T-helper 2 cell (primary cell): ENCODE measurements at places on chromosomes 6 and 20.
A peak's percentile ranks its signal among the peaks of the same experiment; 100 is the strongest.

- DNase-seq, result no peak
Observed at GRCh38 chr6:32371803-32372202, at the start of gene TSBP1. Gene TSBP1, minus strand, starts transcription at chr6:32371903. Its CDS starts 197 bp downstream, at chr6:32371706.

- DNase-seq, result no peak
Observed at GRCh38 chr6:129444683-129445082, 265.3 kb downstream of the ARHGAP18 start.

DNA sequence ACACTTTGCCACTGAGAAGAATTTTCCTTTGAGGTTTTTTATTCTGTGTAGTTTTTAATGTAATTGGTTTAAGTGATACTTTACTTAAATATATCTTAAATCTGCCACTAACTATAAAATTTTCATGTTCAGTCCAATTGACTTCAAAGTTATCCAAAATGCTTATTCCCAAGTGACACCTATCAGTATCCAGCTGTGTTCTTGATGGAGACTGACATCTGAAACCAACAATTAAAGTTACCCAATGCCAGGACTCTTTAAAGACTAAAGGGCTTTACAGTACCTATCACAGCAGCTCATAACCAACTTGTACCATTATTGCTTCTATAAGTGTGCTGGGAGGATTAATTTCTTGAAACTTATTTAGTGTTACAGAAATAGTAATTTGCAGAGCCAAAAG is 13.8 kb upstream of the EYA4 start:
- no peak for DNase-seq

- DNase-seq, result no peak
Observed at GRCh38 chr6:110033101-110033500, 55.0 kb downstream of the GPR6 start.

DNA sequence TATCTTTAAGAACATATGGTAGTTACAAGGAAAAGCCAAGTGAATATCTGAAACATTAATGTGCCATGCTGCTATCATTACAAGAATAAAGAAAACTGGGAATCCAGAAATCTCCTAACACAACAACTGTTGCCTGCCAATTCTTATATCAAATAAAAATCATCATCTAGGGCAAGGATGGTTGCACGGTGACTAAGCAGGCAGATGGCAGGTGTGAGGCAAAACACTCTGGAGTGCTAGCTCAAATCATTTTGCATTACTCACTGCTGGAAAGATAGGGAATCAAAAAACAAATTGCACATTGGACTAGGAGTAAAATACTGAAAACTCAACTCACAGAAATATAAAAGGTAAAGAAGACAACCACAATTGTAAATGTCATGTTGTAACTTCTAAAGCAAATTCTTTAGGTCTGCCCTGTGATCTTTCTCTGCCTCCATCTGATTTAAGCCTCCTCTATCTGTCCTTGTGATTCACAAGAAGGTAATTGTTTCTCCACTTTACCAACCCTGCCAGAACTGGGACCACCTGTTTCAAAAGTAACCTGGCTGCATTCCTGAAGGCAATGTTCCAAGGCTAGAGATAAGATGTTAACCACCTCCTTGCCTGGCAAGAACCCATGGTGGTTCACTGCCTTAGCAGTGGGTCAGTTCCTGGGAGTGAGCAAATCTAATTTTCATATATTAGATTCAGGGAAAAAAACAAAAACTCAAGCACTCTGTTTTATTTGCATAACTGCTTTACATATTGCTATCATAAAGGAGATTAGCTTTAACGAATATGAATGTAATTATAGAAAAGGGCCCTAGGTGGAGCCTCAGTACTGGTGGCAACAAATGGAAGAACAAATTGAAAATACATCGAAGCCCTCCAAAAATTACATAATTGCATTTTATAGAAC is 33.1 kb upstream of the LCA5 start:
- DNase-seq, result peak; percentile 7

DNA sequence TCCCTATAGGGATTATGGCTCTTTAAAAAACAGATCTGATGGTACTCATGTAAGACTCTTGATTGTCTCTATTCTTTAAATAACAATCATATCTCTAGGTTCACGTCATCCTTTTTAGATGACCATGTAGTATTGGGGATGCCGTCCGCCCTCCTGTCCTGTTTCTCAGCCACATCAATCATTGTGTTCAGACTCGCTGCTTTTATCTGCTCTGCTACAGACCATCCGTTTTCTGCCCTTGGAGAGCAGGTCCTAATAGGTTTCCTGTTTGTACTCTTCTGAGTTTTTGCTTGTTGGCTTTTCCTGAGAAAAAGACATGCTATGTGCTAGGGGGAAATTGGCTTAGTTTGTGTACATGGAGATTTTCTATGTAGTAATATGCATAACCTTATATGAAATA is 76.8 kb downstream of the SASH1 start:
- DNase-seq, result no peak

- DNase-seq, result no peak
Observed at GRCh38 chr6:47343600-47343999, 33.9 kb upstream of the TNFRSF21 start.

- DNase-seq, result no peak
Observed at GRCh38 chr6:77487808-77488425, 24.6 kb upstream of the HTR1B start.

DNA sequence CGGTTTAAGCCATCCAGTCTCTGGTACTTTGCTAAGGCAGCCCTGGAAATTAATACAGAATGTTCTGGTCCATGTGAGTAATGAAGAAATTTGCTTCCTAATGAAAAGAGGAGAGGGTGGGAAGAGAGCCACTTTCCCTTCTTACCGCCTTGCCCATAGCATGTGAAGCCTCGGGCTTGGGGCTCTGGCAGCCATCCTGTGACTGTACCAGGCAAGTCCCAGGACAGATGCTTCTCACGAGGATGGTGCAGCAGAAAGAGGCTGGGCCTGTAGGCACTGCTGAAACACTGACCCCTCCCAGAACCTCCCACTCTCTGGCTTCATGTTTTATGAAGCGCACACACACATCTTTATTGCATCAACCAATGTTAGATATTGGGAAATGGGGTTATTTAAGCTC is 74.8 kb downstream of the IYD start:
- DNase-seq, result no peak

GRCh38 chr20:18851629-18852028 is 38.0 kb downstream of the SCP2D1 start:
- no peak for DNase-seq

DNA sequence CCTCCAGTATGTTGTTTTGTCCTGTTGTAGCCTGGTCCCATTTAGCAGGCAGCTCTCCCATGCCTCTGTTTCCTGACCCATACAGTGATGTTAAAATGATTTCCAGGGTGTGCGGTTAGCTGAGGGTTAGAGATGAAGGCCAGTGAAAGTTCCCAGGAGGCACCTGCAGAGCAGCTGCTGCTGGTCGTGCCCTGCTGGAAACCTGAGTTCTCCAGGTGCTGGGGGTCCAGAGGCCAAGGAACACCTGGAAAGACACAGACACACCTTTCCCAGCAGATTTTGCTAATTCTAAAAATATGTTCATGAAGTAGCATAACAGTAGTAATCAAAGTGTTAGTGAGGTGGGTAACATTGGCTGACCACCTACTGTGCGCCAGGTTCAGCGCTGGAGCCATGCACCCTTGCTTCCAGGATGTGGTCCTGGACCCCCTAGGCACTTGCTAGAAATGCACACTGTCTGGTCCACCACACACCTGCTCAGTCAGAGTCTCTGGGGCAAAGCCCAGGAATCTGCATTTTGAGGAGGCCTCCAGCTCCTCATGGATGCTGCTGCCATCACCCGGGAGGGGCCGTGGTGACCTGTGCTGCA is 118.7 kb downstream of the SYNDIG1 start:
- no peak for DNase-seq

DNA sequence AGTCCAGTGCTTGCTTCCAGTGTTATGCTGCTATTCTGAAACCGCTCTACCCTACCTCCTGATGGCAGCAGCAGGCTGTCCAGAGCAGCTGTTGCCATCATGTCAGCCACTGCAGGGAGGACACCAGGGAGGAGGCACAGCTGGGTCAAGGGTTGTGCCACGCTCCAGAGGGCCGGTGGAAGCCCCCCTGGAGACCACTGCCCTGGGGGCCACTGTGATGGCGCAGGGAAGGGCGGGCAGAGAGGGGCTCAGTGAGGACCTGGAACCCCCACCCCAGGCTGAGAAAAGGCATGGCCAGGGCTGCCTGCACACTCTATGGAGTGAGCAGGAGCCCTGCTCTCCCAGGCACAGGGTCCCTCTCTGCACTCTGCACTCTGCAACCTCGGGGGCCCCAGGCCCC is 271.3 kb upstream of the BTBD3 start:
- no peak for DNase-seq

GRCh38 chr6:75546381-75546780 is 52.8 kb upstream of the FILIP1 start:
- DNase-seq, result no peak
